ENCODE measurements at places on chromosomes 6 and 20. TPM values are rescaled to one million over a fixed set of nuclear protein-coding genes. Genes with fewer than 3 reads are reported as not detected.

Gene PRPH2
- 0.30 TPM for total RNA-seq

Gene ACTR5
- total RNA-seq = 11.4 TPM

Gene KCNQ2
- not detected for total RNA-seq

Gene PPP1R3D
- 7.1 TPM for total RNA-seq

Gene RBM24
- total RNA-seq = 1.3 TPM

Gene TRIM15
- total RNA-seq = not detected

Gene IYD
- total RNA-seq = under 0.01 TPM

Gene CFB
- 1.3 TPM for total RNA-seq

Gene PRELID3B
- total RNA-seq = 78.6 TPM

Gene PLEKHG1
- total RNA-seq = 32.2 TPM

Gene DNAH8
- 0.76 TPM for total RNA-seq

Gene TMEM217
- 4.3 TPM for total RNA-seq

Gene IP6K3
- not detected for total RNA-seq

Gene RNF144B
- 269 TPM for total RNA-seq

Gene FBXO30
- total RNA-seq = 12.7 TPM

Gene SLC22A16
- total RNA-seq = not detected

Gene BFSP1
- total RNA-seq = 2.9 TPM

Gene MYH7B
- not detected for total RNA-seq

Gene CLVS2
- not detected for total RNA-seq

Gene BMP7
- not detected for total RNA-seq

Gene KCNQ5
- total RNA-seq = not detected

Gene ATP9A
- total RNA-seq = 25.4 TPM

Gene HLA-DRA
- not detected for total RNA-seq

Gene PLCB4
- total RNA-seq = 1.6 TPM

Gene DOK5
- total RNA-seq = 2.4 TPM

Gene METTL24
- total RNA-seq = not detected

Gene PTCRA
- not detected for total RNA-seq

Gene TBC1D7
- 30.5 TPM for total RNA-seq

Gene TSHZ2
- total RNA-seq = under 0.01 TPM

Gene DZANK1
- 0.65 TPM for total RNA-seq

Gene NNAT
- total RNA-seq = under 0.01 TPM

All from epithelial cell of umbilical artery (primary cell).